ENCODE measurements at places on chromosomes 16 and 17.

DNA sequence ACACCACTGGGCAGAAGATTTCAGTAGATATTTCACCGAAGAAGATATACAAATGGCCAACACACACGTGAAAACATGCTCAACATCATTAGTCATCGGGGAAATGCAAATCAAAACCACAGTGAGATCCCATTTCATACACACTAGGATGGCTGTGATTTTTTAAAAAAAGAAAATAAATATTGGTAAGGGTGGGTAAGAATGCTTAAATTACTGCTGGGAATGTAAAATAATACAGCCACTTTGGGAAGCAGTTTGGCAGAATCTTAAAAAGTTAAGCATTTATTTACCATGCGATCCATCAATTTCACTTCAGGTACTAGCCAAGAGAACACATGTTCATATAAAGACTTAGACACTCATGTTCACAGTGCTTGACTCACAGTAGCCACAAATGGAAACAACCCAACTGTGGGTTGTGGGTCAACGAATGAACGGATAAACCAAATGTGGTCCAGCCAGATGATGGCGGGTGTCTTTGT, 6.5 kb upstream of the C16orf74 start:
- DNase-seq, result no peak

- DNase-seq, result no peak
Observed at GRCh38 chr17:28774206-28774605, 30.4 kb downstream of the TRAF4 start.

DNA sequence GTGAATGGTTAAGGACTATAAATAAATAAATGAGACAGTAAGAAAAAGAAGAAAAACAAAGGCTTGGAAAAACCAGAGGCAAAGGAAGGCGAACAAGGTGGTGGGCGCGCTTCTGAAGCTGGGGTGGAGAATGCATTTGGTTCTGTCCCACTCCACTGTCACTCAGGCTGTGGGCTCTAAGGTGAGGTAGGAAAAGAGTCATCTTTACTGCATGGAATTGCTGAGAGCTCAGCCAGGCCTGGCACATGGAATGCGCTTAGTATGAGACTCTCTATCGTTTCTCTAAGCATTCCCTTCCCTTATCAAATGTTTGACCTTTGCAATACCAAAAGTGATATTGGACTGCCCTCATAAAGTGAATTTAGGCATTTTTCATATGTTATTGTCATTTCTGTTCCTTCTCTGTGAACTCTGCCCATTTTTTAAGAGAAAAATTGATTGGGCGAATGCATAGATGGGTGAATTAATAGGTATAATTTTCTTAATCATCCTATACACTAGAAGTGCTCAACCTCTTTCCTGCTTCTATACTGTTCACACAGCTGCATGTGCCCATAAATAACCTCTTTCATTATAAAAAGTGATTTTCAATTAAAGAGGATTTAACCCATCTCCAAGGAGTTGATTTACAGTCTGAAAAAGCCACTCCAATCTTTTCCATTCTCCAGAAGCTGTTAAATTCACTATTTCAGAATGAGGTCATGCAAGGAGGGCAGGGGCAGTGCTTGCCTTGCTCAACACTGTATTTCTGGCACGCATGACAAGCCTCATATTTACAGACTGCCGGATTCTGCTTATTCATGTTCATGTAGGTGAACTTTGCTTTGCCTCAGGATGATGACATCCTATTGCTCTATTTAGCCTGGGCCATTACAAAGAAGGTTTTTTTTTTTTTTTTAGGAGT, 87.7 kb downstream of the MYH10 start:
- DNase-seq, result no peak

DNA sequence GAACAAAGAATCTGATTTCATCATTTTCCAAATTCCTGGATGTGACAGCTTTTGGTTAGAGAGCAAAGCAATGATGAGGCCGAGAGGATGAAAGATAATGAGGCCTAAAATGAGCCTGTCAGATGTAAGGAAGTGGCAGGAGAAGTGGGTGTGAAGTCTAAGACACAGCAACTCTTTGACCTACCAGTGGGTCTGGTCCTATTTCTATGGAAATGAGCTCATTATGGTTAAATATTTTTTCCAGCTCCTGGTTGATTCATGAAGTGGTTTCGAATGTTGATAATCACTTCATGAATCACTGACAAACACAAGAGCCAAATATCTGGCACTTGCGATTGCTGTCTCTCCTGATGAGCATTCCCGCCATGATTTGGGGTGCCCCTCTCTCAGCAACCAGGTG, 273.3 kb upstream of the CDH5 start:
- DNase-seq, result no peak

- DNase-seq, result peak; percentile 81
Observed at GRCh38 chr17:39863918-39864746, at the start of gene IKZF3. Gene IKZF3 (minus strand): TSS chr17:39864312. CDS start chr17:39864126, 186 bp downstream.

GRCh38 chr17:56018211-56018610, 135.1 kb upstream of the ANKFN1 start:
- no peak for DNase-seq

GRCh38 chr16:65123396-65124211, 1.7 kb upstream of the CDH11 start:
- DNase-seq, result no peak

DNA sequence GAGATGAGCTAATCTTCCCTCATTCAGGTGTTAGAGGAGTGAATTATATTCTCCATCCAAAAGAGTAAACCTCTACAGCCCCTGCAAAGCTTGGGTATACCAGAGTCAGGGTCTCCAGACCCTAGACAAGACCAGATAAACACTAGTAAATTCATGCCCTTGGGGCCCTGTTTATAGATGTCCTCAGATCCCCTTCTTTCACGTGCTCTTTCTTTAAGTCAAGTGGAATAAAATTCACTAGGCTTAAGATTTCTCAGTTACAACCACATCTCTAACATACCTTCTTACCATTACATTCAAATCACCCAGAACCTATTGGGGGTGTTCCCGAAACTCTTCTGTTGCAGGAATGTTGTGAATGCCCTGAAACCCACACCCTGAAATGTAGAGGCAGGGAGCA, 2.2 kb upstream of the C17orf58 start:
- no peak for DNase-seq

- DNase-seq, result no peak
Observed at GRCh38 chr17:65489413-65490155, 71.9 kb downstream of the AXIN2 start.

GRCh38 chr16:48113471-48113870, 42.3 kb downstream of the ABCC12 start:
- no peak for DNase-seq

- DNase-seq, result no peak
Observed at GRCh38 chr17:40309031-40309948, at the start of gene RARA. Gene RARA (plus strand): TSS chr17:40309180. CDS start chr17:40331219, 22,039 bp downstream.

DNA sequence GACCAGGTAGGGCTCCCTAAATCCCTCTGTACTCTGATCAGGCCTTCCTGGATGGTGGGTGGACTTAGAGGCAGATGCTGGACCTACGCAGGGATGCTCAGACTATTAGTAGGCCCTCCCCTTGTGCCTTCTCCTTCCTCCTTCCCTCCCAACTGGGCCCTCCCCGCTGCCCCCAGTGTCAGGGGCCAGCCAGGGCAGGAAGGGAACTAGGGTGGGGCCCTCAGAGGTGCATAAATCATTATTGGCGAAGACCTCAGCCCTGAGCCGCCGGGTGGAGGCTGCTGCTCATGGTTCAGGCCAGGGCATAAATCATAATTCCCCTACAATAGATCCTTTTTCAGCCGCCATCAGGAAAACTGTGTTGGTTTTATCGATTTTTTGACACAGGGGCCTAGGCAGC, 81.4 kb downstream of the MRM1 start:
- no peak for DNase-seq

DNA sequence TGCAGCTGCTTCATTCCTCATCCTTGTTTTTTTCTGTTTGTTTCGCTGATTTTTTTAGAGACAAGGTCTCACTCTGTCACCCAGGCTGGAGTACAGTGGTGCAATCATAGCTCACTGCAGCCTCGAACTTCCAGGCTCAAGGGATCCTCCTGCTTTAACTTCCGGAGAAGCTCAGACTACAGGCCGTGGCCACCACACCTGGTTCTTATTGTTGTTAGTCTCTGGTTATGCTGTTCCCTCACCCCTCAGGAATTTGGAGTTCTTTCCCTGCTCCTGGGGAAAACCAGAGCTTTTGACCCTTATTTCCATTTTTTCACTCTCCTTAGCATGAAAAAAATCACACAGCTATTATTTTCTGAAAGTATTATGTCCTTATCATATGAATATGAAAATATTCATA, 1.8 kb downstream of the ODF4 start:
- no peak for DNase-seq

DNA sequence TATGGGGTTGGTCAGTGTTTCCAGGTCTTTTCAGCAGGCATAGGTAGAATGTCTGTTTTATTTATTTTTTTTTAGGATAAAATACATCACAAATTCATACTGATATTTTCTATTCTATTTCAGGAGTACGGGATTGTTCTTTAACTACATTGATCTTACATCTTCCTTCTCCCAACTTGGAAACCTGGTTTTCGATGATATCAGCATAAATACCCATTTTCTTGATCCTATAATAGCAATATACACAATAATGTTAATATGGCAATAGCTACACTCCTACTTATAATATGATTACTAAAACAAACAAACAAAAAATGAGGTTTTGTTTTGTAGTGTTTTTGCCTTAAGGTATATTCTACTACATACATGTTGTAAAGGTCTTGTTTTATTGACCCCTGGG, 962.4 kb upstream of the GOT2 start:
- no peak for DNase-seq

GRCh38 chr16:56334761-56335160, 90.6 kb downstream of the AMFR start:
- DNase-seq, result no peak

DNA sequence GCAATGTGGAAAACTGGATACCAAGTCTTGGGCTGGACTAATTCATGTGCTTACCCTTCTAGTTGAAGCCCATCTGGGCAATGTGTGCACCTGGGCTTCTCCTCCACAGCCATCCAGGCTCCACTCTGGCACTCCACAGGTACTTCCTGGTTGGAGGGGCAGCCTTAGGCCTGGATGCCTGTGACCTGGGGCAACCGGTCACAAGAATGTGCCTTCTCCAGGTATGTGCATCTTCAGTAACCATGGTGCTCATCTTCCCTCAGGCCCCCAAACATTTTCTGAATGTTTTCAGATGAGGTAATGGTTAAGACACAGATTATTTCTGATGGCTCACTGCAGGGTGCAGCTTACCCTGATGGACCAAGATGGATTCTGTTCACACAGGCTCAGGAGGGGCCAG, 11.1 kb downstream of the C16orf86 start:
- no peak for DNase-seq

- no peak for DNase-seq
Observed at GRCh38 chr17:35729405-35729833, 2.0 kb upstream of the RASL10B start.

GRCh38 chr17:59424331-59424730, 92.9 kb downstream of the YPEL2 start:
- DNase-seq, result no peak

DNA sequence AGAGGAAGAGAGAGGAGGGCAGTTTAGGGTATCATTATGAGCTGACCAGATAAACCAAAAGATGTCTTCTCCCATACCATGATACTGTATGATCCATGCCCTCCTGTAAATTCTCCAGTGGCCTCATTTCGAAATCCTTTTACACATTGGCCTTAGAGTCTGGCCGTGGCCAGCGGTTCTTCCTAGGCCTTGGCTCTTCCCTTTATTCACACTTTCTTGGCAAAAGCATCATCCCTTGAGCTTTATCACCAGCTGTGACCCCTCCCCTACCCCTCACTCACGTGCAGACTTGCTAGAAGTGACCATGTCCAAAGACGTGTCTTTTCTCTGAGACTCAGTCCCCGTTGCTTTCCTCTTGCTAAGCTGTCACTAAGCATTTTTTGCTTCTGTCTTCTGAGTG, 22.8 kb downstream of the KATNIP start:
- no peak for DNase-seq

DNA sequence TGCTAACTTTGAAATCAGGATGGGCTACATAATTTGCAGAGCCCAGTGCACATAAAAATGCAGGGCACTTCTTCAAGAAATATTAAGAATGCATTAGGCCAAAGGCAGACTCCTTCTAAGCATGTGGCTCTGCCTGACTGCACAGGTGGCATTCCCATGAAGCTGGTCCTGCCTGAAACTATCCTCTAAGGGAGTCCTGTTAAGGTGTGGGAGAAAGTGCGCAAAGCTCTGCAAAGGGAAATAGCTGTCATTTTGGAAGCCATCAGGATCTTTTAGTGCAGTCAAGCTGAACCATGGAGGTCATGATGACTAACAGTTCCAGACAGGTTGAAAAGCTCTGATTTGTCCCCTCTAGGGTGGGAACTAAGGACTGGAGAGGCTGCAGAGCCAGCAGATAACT, 41.9 kb upstream of the CRHR1 start:
- DNase-seq, result no peak

- peak; percentile 66 for DNase-seq
Observed at GRCh38 chr17:48636177-48637018, 10.2 kb upstream of the HOXB9 start.

DNA sequence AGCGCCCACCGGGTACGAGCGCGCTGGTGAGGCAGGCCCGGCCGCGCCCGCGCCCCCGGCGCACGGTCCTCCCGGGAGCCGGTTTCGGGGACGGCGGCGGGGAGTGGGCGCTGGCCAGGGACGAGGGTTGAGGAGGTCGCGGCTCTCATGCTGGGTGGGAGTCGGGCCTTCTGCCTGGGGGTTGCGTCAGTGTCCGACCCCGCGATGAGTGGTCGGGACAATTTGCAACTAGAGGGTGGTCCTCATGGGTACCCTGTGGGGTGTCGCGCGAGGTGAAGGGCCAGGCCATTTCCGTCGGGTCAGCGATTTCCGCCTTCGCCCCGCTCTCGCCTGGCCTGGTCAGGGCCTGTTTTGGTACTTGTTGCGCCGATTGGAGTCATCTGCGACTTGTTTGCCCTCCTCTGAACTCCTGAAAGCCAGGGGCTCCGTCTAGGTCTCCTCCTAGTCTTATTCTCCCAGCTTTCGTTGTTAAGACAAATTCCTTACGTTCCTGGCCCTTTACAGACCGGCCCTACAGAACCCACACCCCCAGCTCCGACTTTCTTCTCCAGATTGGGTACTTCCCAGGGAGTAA, 14.9 kb downstream of the NAA60 start:
- DNase-seq, result no peak

DNA sequence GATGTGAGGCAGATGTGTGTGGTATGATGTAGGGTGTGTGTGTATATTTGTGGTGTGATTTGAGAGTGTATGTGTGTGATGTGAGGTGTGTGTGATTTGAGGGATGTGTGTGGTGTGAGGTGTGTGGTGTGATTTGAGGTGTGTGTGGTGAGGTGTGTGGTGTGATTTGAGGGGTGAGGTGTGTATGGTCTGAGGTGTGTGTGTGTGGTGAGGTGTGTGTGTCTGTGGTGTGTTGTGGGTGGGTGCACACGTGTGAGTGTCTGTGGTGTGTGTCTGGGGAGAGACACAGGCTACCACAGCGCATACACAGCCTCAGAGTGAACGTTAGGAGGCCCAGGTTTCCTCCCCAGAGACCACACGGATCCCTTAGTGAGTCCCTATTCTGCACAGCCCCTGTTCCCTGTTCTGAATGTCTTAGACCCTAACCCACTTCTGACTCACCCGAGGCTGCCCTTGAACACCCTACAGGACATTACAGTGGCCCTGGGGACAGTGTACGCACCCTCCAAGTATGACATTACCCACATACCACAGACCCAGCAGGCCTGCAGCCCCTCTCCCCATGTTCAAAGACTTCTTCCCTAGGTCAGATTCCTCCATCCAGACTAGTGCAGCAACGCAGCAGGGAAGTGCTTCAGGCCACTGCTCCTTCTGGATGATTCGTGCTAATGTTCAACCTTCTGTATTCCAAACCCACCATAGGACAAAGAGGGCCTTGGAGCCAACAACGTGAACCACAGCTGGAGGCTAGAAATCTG, 3.5 kb upstream of the RAB37 start:
- DNase-seq, result no peak

GRCh38 chr16:89658221-89658879, 714 bp downstream of the SPATA33 start:
- no peak for DNase-seq

- DNase-seq, result no peak
Observed at GRCh38 chr17:63523253-63523855, at the start of gene KCNH6. Gene KCNH6 (plus strand): TSS chr17:63523358. CDS start chr17:63523414, 56 bp downstream.
